ENCODE measurements at places on chromosomes 1 and 21.

- peak; percentile 26 for DNase-seq
These were observed 34.2 kb upstream of the COX20 start for GRCh38 chr1:244801246-244801645.

- peak; percentile 44 for DNase-seq
These were observed 1.5 kb downstream of the TRNP1 start for GRCh38 chr1:26994787-26995517.

DNA sequence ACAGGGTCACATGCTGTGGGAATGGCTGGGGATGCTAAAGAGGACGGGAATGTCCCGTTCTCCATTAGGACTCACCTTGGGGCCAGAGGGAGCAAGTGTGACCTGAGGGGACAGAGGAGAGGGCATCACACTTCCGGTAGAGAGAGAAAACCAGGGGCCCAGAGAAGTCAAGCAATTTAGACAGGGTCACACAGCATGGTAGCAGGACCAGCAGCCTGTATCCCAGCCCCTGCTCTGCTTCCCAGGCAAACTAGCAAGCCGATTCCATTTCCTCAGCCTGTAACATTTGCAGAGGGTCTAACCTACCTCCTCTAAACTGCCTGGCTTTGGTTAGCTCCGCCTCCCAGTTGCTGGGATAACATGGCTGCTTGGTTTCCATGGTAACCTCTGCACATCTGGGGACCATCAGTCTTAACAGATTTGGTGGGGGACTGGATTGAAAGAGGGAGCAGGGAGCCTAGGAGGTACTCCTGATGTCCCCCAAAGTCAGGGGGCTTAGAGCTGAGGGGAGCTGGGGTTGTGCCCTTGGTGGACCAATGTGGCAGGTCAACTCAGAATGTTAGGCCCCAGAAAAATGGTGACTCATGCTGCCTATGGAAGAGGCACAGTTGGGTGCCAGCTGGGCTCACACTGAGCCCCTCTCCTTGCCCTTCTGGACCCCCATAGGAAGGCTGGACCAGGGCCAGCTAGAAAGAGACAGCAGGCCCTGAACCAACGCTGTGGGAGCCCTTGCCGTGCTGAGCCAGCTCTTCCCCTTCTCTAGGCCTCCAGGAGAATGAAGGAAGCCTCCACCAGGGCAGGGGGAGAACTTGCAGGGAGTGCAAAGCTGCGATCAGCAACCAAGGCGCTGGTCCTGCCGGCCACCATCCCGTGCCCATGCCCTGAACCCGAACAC, 9.5 kb downstream of the COL16A1 start:
- DNase-seq, result no peak

- DNase-seq, result no peak
These were observed 11.4 kb upstream of the KLHL12 start for GRCh38 chr1:202938287-202938925.

GRCh38 chr21:26967062-26967913, at the start of gene ADAMTS5:
Gene ADAMTS5, minus strand, starts transcription at chr21:26967088. Its CDS starts 697 bp downstream, at chr21:26966391.
- peak; percentile 90 for DNase-seq

DNA sequence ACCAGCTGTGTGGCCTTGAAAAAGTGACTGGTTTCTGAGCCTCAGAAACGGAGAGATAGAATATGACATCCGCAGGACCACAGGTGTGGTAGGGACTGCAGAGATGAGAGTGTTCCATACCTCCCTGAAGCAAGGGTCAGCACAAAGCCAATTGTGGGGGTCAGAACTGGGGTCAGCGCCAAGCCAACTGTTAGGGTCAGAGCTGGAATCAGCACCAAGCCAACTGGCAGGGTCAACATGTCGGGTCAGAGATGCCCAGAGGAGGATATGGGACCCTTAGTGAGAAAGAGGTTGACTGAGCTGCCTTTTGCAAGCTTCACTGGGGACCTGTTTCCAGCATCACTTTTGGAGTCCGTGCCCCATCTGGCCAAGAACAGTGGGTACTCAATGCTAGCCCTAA, 93.9 kb downstream of the MATN1 start:
- no peak for DNase-seq

- no peak for DNase-seq
These were observed 101.0 kb upstream of the CASZ1 start for GRCh38 chr1:10897321-10897980.

DNA sequence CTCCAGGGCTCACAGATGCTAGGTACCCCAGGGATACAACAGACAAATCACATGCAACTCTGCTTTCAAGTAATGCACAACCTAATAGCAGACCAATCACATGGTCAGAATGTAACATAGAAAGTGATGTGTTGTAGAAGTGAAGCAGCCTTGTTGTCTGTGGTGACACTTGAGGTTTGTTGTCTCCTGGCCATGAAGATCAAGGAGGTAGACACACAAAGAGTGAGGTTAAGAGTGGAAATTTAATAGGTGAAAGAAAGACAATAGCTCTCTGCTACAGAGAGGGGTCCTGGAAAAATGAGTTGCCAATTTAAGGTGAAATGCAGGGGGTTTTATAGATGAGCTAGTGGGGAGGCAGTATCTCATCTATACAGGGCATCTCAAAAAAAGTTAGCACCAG, 2.5 kb upstream of the TMEM9 start:
- DNase-seq, result no peak

GRCh38 chr1:118306851-118307250, 121.8 kb upstream of the SPAG17 start:
- DNase-seq, result no peak

DNA sequence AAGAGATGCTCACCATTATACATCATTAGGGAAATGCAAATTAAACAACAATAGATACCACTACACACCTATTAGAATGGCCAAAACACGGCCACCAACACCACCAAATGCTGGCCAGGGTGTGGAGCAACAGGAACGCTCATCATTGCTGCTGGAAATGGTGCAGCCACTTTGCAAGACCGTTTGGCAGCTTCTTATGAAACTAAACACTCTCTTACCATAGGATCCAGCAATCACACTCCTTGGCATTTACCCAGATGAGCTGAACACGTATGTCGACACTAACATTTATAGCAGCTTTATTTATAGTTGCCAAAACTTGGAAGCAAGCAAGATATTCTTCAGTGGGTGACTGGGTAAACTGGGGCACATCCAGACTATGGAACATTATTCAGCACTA, 28.9 kb upstream of the ADARB1 start:
- DNase-seq, result peak; percentile 35

- DNase-seq, result no peak
These were observed 378.7 kb downstream of the USH2A start for GRCh38 chr1:216044538-216044937.

DNA sequence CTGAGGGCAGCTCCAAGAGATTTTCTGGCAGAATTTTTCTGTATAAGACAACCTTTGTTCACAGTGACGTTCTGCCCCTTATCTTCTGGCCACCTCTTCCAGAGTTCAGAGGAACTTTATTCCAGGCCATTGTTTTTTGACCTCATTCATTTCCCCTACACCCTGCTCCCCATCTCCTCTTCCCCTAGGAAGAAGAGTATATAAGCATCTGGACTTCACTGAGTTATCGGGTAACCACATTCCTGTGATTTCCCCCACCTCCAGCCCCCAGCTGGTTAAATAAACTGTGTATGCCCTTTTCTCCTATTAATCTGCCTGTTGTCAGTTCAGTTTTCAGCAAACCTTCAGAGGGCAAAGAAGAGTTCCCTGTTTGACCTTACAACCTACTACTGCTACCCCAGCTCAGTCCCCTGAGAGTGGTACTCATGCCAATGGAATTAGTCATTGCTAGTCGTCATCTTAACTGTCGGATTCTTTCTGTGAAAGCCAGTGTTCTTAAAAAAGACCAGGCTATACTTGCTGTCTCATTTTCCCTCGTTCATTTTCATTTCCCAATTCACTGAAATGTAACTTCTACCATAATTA, 14.3 kb upstream of the ALG14 start:
- DNase-seq, result peak; percentile 92

GRCh38 chr1:90007979-90008404, 13.1 kb downstream of the ZNF326 start:
- DNase-seq, result no peak

DNA sequence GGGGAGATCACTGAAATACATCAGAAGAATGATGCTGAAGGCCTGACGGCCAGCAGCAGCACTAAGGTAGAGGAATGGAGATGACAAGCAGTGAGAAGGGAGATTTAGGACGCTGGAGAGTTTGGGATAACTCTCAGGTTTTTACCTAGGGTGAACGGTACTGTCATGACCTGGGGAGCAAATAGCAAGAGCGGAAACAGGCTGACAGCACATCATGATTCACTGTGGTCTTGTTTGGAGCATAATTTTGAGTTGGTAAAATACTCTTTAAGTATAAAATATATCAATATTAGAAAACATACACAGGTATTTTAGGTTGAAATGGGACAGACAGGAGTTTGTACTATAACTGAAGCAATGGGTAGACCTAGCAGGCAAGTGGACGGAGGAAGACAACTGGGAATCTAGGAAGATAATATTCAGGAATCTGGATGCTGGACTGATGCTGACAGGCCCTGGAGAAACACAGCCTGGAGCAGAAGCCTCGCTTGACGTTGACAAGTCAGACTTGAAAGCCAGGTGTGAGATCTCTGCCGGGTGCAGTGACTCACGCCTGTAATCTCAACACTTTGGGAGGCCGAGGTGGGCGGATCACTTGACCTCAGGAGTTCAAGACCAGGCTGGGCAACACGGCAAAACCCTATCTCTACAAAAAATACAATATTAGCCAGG, 33.3 kb downstream of the ALG14 start:
- DNase-seq, result no peak

GRCh38 chr1:46622344-46622743, 5.7 kb upstream of the MOB3C start:
- peak; percentile 85 for DNase-seq

DNA sequence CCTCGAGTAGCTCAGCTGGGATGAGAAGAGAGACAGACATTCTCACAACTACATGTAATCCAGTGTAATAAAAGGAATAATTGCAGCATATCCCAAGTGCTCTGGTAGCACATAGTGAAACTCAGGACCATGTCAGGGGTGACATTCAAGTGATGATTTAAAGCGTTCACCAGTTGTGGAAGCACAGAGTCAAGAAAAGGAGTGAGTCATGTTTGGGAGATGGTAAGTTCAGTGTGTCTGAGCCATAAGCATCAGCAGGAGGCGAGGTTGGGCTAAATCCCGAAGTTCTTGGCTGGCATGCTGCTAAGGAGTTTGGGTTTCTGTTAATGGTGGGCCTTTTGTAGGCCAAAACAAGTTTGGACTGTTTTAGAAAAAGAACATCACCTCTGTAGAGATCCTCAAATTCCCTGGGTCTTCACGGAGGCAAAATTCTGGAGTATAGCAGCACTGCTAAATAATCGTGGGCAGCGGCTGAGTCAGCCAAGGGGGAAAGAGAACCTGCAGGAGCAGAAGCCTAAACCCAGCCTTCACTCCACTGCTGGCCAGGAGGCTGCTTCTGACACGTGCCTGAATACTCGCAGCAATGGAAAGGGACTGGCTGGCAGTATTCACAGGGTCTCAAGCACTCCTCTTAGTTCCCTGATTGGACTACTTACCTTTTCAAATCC, 7.2 kb upstream of the NHLH1 start:
- peak; percentile 16 for DNase-seq

DNA sequence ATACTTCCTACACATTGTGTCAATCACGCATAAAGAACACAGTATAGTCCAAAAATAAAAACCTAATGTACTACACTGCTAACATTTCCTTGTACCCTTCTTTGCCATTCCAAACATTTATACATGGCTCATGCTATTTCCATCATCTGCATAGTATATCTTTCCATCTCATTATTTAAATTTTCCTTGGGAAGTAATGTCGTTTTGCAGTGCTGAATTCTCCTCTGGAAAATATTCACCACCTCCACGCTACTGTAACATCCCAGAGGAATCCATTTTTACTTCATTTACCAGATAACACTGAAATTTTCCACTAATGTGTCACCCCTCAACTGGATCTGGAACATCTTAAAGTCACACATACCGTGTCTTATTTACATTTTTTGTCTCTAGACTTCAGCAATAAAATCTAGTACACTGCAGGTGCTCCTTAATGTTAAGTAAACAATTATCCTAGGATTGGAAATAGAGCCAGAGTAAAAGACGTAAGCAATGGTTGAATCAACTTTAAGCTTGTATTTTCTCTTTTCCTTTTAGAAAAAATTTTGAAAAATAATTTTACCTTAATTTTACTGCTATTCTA, 881.0 kb downstream of the AMY1C start:
- DNase-seq, result no peak

GRCh38 chr1:10969267-10969970, 43.0 kb upstream of the TARDBP start:
- no peak for DNase-seq

DNA sequence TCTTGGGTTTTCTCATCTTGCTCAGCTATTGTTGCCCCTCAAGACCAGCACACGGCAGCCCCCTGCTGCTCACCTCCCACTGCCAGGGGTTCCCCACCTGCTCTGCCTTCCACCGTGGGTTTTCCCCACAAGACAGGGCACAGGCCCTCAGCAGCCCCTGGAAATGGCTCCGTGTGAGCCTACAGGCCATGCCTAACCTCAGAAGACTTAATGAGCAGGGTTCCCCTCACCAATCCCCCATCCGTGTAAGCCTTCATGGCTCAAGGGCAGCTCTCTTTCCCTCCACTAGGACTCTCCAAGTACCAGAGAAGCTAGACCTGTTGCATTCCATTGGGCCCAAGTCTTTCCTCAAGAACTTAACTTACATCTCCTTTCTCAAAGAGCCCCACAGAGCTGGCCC, 18.4 kb upstream of the RCAN3 start:
- no peak for DNase-seq

DNA sequence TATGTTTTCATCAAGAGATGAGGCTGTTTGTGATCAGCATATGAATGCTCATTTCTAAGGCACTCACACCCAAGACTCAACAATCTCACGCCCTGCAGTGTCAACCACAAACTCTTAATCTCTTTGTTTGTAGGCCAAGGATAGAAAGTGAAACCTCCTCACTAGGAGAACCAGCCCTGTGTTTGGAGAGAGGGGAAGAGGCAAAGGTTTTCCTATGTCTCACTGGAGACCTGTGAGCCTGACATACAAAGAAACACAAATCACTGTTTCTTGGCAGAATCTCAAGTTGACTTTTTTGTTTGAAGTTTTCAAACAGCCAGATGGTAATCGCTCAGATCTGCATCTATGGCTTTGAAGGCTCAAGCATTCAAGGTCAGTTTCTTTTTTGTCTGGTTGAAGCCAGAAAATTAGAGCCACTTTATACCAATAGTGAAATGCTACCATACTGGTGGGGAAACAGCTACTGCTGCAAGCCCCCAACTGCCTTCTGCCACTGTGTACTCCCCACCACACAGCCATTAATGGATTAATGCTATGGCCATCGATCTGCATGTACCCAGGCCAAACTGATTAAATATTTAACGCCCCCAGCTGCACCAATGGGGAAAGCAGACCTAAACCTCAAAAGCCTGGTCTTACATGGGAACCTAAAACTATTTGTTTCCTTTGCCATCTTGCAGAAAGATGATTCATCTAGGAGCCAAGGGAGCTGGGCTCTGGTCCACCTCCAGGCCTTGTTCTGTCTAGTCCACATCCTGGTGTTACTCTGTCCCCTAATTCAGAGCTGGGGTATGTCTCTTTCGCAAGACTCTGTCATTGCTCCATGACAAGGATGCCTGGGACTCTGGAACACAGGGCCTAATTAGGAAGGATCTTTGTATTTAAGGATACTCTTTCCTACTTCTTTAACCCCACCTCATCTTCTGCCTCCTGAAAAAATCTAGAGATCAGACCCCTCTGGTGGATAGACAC, 16.3 kb downstream of the PDZK1 start:
- peak; percentile 90 for DNase-seq

GRCh38 chr1:111285879-111286278, 4.8 kb upstream of the CHIA start:
- no peak for DNase-seq

- DNase-seq, result no peak
These were observed 23.6 kb upstream of the ARHGEF10L start for GRCh38 chr1:17515902-17516301.
